ENCODE measurements at places on chromosomes 4 and X.

- no peak for DNase-seq
Measured at GRCh38 chr4:123744664-123745290, 348.2 kb downstream of the SPRY1 start.

DNA sequence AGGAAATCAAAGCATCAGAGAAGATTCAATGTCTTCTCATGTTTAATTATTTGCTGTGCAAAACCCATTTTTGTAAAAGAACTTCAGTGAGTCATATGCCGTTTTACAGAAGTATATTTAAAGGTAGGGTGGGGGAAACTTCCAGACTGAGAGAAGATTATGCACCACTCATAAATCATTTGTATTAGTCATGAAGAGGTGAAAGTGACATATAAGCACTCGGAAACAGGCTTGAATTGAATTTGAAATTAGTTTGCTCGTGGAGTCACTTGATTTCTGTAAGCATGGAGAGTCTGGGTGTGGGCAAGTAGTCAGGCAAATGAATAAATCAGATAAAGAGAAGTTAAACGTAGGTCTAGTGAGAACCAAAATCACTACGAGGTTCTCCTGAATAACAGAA is 335.1 kb downstream of the ANK2 start:
- no peak for DNase-seq

DNA sequence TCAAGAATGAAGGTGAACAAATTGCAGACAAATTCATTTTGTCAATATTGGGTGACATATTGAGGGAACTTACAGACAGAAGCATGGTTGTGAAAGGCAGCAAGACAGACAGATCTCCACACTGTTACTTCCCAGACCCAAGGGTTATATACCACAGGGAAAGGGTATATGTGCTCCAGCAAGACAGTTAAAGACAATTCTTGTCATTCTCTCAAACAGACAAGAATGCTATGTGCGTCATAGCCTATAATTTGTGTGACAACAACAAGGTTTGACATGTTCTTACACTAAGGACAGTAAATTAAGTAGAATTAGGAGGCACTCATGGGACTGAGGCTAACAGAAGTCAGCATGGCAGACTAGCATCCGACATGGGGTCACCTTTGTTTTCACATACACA is 214.3 kb downstream of the INPP4B start:
- DNase-seq, result no peak

GRCh38 chrX:138794246-138794645 is 82.7 kb upstream of the FGF13 start:
- DNase-seq, result no peak

DNA sequence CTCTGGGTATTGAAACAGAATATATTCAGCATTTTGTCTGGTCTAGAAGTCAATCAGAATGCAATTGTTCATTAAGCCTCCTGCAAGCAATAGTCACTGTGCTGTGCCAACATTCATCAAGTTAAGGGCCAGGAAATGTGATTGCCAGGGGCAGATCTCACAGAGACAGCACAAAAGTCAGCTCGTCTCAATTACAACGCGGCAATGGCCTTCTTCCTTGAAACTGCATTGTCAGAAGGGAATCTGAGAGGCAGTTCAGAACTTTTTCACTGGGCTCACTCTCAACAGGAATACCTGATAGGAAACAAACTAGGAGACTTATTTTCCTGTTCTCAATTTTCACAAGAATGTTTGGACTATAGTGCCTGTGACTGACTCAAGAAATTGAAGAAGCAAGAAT is 131.1 kb upstream of the NR3C2 start:
- no peak for DNase-seq

Measured in smooth muscle cell of the brain vasculature (primary cell).